Stimulated activated memory B cell treated with anti-CD40 and anti-IgM and Interleukin-4, amounts not matched to agents 10 μg/mL and 1 μg/mL and 100 μg/mL, for 72 hours (primary cell): ENCODE measurements at places on chromosomes 11 and 22.
A peak's percentile ranks its signal among the peaks of the same experiment; 100 is the strongest.

GRCh38 chr11:128291007-128291406 lies 296.4 kb downstream of the ETS1 start:
- no peak for ATAC-seq

DNA sequence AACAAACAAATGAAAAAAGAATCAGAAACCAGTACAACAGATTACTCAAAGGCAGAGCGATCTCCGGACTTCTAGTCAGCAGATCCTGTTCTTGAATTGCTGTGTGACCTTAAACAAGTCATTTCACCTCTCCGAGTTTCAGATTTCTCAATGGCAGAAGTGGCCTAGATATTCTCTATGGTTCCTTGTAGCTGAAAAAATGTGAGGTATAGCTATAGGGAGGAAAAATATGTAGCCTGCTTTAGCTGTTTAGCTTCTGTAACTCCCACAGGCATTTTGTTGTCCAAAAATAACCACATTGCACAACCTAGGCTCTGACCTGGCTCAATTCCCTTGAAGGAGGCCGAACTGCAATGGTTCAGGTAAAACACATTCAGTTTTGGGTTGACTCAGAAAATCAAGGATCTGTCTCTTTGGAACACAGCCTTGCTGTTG lies 100.7 kb downstream of the DBX1 start:
- no peak for ATAC-seq

- ATAC-seq, result no peak
Measured at GRCh38 chr11:34631737-34632104, 10.8 kb downstream of the EHF start.

- no peak for ATAC-seq
Measured at GRCh38 chr11:72297828-72298227, 53.9 kb upstream of the PHOX2A start.

DNA sequence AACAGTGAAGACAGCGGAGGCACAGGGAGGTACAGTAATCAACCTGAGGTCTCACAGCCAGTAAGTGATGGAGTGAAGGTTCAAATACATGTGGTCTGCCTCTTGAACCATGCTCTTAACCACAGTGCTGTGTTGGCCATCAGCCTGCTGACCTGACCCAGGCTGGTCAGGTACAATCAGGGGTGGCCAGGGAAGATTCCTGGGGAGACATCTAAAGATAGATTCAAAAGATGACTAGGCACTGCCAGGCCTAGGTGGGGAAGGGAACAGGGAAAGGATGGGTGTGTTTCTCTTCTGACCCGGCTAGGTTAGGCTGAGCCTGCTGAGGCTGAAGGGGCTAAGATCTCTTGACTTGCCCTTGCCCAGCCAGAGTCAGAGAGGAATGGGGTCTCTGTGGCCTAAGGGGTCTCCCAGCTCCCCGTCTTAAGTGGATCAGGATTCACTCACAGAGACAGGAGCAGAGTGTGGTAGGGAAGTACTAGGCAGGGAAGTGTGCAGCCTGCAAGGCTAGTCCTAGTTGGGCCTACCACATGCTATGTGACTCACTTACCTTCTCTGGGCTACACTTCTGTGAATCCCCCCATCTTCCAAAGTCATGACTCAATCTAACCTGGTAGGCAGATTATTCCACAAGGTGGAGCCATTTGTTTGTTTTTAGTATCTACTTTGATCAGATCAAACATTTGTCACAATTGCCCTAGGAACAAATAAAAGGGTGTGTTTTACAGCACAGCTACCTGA lies 10.4 kb upstream of the SREBF2 start:
- ATAC-seq, result peak; percentile 84

DNA sequence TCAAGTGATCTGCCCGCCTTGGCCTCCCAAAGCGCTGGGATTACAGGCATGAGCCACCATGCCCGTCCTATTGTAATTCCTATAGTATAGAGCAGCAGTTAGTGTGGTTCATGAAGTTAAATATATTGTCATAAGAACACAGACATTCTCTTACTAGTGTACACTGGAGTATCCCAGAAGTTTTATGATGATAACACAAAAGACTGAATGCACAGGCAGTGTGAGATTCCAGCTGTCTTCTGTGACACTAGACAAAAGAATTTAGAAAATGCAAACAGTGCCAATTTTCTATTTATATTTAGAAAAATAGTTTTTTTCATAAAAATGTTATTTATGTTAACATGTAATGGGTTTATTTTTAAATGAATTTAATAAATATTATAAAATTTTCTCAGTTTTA lies 39.4 kb upstream of the RBX1 start:
- ATAC-seq, result no peak
